ENCODE measurements at places on chromosomes 5 and 9.
A peak's percentile ranks its signal among the peaks of the same experiment; 100 is the strongest.

DNA sequence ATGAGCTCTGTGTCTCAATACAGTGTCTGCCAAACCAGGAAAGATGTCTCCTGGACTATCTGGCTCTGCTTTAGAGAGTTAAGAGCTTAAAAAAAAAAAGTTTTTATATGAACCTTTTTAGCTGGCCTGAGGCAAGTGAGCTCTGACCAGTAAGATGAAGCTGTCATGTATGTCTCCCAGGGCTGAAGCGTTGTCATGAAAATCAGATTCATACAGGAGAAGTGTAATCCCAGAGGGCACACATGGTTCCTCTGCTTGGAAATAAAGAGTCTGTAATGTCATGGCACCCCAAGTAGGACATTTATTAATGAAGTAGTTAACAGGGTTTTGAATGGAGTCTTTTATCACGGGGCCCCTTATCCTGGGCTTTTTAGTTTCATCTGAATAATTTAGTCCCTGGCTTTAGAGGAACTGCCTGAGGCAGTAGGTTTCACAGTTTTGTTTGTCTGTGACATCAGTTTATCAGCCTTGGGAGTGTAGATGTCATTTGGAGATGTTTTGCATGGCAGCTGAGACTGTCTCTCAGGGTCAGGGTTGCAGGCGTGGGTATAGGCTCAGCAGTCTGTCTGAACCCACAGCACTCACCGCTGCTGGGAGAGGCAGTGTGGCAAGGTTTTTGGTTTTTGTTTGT is 223.3 kb downstream of the DIRAS2 start:
- no peak for DNase-seq

- DNase-seq = no peak
These were observed 13.8 kb upstream of the ANXA1 start for GRCh38 chr9:73137914-73138313.

DNA sequence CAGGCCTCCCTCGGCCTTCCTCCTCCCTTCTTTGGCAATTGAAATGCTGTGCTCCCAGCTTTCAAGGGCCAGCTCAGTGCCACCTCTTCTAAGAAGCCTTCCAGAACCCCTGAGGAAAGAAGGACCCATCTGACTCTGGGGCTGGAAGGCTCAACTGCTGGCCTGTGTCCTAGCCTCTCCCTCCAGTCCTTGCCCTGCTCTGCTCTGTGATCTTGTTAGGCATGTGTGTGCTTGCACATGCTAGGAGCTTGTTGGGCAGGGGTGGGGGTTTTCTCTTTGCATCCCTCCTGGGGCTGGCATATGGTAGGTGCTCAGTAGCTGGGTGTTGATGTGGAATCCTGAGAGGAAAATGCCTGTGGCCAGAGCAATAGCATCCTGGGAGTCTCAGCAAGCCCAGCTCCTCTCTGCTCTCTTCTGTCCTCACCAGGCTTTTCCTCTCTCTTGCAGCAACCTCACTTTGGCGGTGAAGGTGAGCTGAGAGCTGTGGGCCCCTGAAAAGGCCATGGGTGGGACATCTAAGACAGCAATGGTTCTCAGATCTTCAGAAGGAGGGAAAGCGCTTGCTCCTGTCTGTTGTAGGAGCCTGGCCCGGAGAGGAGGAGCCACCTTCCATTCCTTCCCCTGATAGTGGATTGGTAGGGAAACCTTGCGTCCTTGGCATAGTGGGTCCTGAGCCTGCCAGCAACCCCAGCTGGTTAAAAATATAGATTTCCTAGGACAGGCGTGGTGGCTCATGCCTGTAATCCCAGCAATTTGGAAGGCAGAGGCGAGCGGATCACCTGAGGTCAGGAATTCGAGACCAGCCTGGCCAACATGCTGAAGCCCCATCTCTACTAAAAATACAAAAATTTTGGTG is 9.9 kb downstream of the DOLK start:
- DNase-seq = no peak

GRCh38 chr9:37679649-37680402 is 29.1 kb downstream of the FRMPD1 start:
- no peak for DNase-seq

- DNase-seq = no peak
These were observed 54.0 kb upstream of the LARP1 start for GRCh38 chr5:154701181-154701580.

DNA sequence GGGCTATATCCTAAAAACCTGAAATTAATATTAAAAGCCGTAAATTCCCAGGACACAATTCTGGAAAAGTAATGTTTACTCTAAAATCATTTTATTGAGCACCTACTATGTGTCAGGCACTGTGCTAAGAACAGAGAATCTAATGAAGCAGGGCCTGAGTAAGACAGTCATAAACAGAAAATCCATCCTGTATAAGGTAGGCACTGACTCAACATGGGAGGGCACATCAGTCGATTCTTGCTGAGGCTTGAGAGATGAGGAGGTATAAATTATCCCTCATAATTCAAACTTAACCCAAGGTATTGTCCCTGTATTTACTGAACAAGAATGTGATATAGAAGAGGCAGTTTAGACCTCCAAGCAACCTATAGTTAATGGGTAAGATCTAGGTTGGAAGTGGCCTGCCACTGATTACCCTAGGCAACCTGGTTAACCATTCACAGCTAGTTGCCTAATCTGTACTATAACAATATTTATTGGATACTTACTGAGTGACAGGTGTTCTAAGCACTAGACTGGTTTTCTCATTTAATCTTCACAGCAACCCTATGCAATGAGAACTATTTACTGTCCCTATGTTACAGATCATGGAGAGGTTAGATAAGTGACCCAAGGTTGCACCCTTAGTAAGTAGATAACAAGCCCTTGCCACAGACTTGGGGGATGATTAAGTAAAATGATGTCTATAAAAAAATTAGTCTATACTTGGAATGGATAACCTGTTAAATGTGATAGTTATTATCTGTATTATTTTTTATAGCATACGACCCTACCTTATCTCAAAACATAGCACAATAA is 317.7 kb downstream of the PDE4D start:
- DNase-seq = no peak

- no peak for DNase-seq
These were observed 38.7 kb upstream of the CTSL start for GRCh38 chr9:87687207-87687606.

DNA sequence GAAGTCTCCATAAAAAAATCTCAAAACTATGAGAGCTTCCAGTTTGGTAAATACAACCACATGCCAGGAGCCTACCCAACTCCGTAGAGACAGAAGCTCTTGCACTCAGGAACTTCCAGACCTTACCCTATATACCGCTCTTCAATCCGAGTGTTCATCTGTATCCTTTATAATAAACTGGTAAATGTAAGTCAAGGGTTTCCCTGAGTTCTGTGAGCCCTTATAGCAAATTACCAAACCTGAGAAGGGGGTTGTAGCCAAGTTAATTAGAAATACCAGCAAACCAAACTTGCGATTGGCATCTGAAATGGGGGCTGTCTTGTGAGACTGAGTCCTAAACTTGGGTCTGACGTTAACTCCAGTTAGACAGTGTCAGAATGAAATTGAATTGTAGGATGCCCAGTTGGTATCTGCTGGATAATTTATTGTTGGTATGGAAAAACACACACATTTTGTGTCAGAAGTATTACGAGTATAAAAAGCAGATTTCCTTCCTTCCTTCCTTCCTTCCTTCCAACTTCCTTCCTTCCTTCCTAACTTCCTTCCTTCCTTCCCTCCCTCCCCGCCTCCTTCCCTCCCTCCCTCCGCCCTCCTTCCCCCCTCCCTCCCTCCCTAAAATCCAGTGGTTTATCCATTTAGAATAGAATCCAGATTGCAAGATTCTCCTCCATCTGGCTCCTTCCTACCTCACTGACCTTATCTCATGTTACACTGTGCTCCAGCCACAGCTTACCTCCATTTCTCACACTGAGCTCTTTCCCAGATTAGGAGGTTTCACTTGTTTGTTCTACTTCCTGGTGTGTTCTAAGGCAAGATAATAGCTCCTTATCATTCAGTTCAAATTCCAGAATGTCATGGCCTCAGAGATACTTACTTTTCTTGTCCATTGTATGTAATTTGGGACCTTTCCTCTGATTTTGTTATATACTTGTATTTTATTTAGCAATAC is 196.7 kb downstream of the WDR70 start:
- DNase-seq = no peak

GRCh38 chr9:98080326-98080725 is 23.8 kb downstream of the NANS start:
- peak; percentile 82 for DNase-seq

DNA sequence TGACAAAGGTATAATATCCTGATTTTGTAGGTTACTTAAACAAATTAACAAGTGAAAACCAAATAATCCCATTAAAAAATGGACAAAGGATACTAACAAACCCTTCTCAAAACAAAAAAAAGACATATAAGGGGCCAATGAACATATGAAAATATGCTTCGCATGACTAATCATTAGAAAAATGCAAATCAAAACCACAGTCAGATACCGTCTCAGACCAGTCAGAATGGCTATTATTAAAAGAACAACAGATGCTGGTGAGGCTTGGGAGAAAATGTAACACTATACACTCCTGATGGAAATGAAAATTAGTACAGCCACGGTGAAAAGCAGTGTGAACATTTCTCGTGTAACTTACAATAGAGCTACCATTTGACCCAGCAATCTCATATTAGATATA is 1542.2 kb upstream of the CDH9 start:
- DNase-seq = no peak

GRCh38 chr5:171966270-171966669 is 40.2 kb downstream of the FBXW11 start:
- peak; percentile 55 for DNase-seq

GRCh38 chr5:150774145-150774544 is 4.4 kb upstream of the SMIM3 start:
- DNase-seq = peak; percentile 90

DNA sequence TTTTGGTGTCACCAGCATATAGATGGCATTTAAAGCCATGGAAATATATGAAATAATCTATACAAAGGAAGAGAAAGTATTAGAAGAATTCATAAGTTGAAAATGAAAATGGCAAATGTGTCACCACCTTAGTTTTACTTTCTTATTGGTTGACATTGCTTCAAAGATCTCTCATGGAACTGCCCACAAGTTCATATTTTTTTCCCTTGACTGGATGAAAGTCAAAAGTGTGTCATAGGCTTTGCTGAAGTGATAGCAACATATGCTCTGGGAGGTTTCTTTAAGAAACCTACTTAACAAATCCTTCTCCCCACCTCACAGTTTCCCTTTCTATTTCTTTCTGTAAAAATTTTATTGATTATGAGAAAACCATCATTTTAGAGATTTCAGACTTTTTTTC is 127.2 kb downstream of the VPS13A start:
- no peak for DNase-seq

DNA sequence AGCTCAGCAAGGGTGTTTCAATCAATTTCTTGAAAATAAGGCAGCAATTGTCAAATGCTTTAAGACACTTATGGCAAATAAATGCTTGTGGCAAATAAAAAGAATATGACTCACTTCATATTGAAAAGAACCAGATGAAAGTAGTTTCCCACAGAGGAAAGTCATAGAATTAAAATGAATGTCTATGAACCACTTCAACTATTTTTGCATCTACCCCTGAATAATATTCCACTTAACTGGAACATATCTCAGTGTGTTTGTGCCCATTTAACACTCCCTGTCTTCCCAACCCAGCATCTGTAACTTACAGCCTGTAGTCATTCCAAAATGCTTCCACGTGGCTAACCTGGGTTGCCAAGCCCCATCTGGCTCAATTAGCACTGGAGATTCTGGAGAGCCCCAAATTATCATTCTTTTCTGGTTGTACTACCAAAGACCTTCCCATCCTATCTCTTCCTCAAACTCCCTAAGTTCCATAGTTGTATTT is 84.7 kb downstream of the FEM1C start:
- peak; percentile 85 for DNase-seq

GRCh38 chr5:76546497-76547102 is 76.6 kb downstream of the F2RL2 start:
- no peak for DNase-seq
